Right ventricle myocardium inferior (tissue), 1 donor: ENCODE measurements at places on chromosomes 5 and 9. TPM values are rescaled to one million over a fixed set of nuclear protein-coding genes. Genes with fewer than 3 reads are reported as not detected.

DNA sequence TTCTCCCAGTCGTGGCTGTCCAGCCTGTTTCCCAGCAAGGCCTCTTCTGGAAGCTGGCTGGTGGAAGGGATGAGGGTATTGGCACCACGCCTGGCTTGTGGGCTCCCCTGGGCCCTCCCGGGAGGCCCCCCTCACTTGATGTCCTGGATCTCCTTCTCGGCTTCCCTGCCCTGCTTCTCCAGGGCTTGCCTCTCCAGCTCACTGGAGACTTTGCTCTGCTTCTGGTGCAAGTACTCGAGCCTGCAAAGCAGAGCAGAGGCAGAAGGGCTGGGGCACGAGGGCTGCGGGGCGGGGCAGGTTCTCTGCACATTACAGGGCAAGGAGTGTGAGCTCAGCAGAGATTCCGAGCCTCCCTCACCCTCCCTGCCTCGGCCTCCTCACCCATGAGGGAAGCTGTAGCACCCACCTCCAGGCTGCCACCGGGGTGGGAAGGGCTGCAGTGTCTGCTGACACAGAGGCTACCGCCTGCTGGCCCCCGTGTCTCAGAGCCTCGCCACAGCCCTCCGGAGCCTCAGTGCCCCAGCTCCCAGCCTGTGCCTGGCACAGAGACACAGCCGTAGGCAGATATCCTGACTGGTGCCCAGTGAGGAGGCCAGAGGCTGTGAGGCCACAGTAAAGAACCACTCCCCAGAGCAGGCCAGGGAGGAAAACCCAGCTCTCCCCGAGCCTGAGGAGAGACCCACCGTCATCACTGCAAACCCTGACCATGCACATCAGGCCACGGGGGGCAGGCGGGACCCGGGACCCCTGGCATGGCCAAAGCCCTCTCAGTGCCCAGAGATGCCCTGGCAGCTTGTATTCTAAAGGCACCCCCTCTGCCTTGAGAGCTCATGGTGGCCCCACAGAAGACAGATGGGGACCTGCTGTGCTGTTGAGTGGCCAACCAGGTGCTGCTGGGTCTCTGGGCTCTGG, 7.2 kb downstream of the SNAPC4 start:
- no peak for DNase-seq

DNA sequence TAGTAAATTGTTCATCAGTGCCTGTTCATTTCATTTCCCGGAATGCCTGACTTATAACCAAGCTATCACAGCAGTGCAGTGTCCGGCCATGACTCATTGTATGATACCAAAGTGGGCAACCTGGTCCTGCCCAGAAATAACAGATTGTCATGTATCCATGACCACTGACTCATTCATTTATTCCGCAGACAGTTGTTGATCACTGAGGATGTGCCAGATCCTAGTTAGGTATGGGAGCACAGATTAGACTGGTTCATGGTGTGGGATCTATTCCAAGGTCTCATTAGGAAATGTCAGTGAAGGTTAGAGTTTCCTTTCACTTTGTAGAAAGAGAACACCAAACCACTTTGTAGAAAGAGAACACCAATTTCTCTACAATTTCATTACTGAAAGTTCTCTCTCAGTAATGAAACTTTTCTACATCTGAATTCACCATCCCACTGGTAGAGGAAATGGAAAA, 8.7 kb downstream of the NREP start:
- no peak for DNase-seq

- DNase-seq, result no peak
These were observed 147.9 kb upstream of the VLDLR start for GRCh38 chr9:2473681-2474080.

PCDHB3 gene
- total RNA-seq, result 0.70 TPM

ENTPD8 gene
- total RNA-seq, result not detected
